ENCODE measurements at places on chromosomes 12 and 14.
A peak's percentile ranks its signal among the peaks of the same experiment; 100 is the strongest.

DNA sequence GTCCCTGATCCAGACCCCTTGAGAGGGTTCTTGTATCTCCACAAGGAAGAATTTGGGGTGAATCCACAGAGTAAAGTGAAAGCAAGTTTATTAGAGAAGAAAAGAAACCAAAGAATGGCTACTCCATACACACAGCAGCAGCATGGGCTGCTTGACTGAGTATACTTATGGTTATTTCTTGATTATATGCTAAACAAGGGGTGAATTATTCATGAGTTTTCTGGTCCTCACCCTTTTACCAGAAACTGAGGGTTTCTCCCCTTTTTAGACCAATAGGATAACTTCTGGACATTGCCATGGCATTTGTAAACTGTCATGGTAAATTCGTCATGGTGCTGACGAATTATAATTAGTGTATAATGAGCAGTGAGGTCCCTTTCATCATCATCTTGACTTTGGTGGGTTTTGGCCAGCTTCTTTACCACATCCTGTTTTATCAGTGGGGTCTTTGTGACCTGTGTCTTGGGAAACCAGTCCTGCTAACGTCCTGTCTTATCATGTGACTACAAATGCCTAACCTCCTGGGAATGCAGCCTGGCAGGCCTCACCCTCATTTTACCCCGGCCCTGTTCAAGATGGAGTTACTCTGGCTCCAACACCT lies 121.9 kb downstream of the SPTSSA start:
- DNase-seq = no peak

DNA sequence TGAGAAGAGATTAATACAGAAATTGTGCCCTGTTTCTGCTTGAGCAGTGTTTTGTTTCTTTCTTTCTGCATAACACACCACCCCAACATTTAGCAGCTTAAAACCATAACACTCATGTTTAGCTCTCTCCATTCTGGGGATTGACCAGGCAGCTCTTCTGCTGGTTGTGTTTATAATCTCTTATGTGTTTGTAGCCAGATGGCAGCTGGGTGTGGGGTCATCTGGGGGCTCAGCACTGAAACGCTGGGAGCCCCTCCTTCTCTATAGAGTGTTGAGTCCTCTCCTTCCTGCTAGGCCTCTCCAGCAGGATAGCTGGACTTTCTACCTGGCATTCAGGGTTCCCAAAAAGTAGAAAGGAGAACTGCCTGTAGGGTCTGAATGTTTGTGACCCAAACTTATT lies 270.6 kb downstream of the TTC8 start:
- DNase-seq = no peak

DNA sequence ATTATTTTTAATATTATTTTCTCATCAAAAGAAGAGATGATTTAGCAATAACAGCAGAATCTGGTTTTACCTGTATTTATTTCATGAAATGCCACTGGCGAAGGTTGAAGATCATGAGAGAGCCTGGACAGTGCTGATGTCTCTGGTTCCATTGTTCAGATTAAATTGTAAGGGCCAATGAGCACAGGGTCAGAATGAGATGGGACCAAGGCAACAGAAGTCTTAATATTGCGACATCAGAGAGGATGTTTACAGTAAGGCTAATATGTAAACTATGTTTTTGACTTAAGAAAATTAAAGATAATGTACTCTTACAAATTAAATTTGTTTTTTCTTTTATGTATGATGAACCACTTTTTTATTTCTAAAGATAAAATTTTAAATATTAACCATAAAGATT lies 35.2 kb upstream of the KLRD1 start:
- DNase-seq = no peak

DNA sequence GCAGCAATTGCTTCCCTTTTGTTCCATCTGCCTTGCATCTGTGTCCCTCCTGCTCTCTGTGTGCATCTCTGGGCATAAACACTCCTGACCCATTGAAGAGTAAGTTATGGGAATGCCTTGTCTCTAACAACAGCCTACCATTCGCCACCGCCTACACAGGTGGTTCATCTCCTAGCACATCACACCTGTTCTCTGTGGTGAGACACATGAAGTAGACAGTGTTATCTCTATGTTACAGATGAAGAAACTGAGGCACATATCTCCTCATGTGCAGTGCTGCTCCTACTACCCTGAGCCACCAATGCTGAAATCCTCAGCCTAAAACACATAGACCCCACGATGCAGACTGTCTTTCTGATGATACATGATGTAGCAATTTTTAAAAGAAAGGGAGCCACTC lies 77.6 kb downstream of the PITPNM2 start:
- no peak for DNase-seq

- DNase-seq = peak; percentile 55
Measured at GRCh38 chr12:106223485-106224354, 24.1 kb downstream of the CKAP4 start.

DNA sequence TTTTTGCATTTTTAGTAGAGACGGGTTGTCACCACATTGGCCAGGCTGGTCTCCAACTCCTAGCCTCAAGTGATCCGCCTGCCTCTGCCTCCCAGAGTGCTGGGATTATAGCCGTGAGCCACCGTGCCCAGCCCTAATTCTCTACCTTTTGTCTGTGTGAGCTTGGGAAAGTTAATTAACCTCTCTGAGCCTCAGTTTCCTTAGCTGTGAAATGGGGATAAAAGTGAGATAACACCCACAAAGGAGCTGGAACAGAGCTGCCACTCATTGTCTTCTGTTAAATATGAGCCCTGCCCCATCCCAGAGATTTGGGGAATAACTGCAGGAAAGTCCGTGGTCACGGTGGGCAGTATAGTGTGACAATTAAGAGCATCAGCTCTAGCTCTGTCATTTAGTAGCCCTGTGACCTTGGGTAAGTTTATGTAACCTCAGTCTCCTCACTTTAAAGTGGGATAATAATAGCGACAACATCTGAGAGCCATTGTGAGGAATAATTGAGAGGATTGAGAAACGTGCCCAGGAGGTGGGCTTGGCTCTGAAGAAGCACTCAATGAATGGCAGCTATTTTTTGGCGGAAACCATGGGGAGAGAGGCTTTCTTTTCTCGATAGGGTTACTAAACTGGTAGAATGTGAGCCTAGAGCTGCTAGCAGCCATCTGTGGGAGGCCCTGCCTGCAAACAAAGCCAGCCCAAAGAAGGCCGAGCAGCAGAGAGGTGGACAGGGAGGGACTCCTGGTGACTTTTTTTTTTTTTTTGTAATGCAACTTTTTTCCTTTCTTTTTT lies 60.8 kb upstream of the MED13L start:
- DNase-seq = no peak

Data from activated CD4-positive, alpha-beta T cell treated with anti-CD3 and anti-CD28 coated beads for 4 hours (primary cell).